ENCODE measurements at places on chromosomes 11 and 22.

- no peak for DNase-seq
These were observed 14.4 kb upstream of the OSBP start for GRCh38 chr11:59629996-59630395.

DNA sequence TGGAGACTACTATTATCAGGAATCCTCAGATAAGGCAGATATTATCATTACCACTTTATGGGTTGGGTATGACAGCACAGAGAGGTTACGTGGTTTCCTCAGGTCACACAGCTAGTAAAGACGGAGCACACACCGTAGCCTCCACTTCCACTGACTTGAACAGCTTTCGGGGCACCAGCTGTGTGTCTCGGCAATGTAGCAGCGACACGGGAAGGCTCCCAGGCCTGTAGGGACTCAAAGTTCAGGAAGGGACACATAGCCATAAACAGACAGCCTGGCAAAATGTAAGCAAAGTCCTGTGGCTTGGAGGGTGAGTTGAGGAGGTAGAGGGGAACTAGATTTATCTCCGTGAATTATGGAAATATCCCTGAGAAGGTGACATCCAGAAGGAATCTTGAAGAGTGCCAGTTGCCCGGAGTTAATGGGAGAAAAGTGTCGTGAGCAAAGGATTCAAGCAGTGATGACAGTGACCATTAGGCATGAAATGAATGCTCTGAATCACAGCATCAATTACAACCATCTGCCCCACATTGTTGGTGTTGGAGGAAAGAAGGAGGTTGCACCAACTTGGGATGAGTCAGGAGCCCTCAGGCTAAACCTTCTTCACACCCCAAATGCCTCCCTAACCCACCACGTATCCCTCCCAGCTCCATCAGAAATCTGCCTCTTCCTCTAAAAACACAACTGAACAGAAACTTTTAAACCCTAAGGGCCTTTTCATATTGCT lies 106.7 kb upstream of the ASPHD2 start:
- no peak for DNase-seq

GRCh38 chr11:102630598-102631448 lies 5.7 kb upstream of the MMP20 start:
- DNase-seq, result no peak

DNA sequence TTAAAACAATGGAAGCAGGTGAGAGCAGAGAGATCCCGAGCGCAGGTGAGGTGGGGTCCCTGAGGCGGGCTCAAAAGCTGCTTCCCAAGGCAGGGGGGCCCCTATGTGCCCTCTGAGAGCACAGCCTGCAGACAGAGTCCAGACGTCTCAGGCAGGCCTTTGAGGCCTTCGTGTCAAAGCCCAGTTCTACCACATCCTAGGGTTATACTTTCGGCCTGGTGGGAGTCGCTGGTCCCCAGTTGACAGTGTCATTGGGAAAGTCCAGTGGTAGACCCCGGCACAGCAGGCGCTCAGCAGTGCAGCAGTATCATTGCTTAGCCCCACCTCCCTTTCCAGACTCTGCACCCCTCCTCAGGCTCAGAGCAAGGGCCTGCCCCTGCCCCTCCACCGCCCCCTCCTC lies 9.1 kb downstream of the LINC01488 start:
- no peak for DNase-seq

DNA sequence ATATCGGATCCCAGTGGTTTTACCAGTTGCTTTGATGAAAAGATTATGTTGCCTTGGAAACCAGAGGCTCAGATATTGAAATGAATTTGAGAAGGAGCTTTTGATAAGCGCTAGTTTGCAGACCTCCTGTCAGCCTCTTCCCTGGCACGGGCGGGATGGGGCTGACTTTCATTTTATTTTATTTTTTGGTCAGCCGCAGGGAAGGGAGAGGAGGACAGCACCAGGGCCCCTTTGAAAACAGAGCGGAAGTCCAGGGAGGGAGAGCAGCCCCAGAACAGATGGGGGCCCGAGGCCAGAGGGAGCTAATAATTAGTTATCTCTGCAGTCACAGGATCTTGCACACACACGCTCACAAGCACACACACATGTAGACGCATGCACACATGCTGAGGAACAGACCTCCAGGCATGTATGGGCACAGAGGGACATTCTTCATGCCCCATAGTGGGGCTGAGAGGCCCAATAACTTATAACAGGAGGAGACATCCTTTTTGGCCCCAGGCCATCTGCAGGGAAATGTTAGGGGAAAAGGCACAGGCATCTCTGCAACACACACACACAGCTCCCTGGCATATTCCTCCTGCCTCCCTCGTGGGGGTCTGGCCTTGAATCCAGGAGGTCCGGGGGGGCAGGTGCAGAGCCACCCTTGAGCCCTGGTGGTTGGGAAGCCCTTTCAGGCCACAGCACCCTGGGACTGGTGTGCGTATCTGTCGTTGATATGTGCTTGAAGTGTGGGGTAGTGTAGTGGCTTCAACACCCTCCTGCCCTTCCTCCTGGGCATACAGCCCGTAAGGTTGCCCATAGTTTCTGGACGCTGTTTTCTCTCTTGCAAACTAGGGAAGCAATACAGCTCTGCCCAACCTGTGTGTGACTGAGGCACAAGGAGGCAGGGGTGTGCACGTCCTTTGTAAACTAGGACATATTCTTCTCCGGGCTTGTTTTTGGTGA lies 117.3 kb downstream of the CEP164 start:
- DNase-seq, result no peak
